ENCODE measurements at places on chromosomes 3 and 15.

- no peak for DNase-seq
Measured at GRCh38 chr3:111700054-111700453, 104.9 kb upstream of the ZBED2 start.

DNA sequence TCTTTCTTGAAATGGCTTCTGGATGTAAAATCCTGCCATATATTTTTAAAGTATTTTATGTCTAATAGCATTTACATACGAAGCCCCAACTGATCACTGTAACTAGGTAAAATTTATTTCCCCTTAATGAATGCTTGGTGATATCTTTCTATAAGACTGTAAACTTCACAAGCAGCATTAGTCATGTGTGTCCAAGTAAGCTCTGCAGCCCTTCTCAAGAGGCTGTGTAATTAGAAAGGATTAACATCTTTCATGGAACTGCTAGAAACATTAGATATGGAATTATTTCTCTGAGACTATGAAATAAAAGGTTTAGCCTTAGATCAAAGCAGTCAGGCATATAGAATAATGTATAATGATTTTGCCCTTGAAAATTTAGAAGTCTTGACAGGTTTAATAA lies 143.3 kb downstream of the EPHA3 start:
- DNase-seq, result no peak

GRCh38 chr3:188542196-188542595 lies 388.2 kb downstream of the LPP start:
- no peak for DNase-seq

DNA sequence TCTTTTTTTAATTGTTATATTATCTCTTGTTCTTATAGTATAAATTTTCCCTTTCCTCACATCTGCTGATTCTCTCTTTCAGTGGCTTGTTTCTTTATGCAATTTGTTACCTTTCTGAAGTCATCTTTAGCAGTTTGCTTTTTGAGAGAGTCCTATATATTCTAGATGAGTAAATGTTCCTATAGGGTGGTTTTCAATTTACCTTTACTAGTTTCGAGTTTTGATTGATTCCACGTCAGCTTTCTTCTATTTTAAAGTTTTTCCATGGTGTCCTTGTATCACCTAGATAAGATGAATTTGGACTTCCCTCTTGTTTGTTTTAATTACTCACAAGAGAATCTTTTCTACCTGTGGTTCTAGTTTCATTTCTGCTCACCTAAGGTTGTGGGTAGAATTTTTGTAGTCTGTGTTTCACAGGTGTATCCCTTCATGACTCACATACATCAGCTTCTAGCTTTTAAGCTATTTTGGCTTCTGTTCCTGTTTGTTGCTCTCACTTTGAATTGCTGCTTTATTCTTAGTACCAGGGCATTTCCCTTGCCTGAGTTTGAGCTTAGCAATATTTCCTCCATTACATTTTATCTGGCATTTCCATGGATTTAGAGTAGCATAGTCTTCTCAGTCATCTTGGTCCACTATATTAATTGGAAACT lies 6.4 kb downstream of the TEX9 start:
- no peak for DNase-seq

- no peak for DNase-seq
Measured at GRCh38 chr3:56484122-56484521, 15.9 kb upstream of the ERC2 start.

- no peak for DNase-seq
Measured at GRCh38 chr15:84611631-84612030, 10.8 kb downstream of the ZSCAN2 start.

- no peak for DNase-seq
Measured at GRCh38 chr3:162721736-162722135, 1225.1 kb downstream of the OTOL1 start.

- no peak for DNase-seq
Measured at GRCh38 chr15:49847423-49848281, 226.8 kb downstream of the DTWD1 start.

GRCh38 chr3:18868911-18869689 lies 279.2 kb upstream of the KCNH8 start:
- no peak for DNase-seq

DNA sequence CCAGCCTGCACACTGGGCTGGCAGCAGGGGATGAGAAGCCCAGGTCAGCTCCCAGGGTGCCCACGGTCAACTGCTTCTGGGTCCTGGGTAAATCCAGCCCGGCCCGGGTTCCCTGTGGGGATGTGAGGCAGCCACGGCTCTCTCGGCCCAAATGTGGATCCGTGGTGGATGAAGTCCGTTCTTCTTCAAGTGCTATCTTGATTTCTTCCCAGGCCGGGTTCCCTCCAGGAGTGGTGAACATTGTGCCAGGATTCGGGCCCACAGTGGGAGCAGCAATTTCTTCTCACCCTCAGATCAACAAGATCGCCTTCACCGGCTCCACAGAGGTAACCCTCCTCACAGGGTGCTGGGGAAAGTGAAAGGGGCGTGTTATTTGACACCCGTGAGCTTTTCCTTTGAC lies 16.1 kb downstream of the ALDH1A3 start:
- no peak for DNase-seq

GRCh38 chr3:169657351-169658124 lies 6.0 kb downstream of the MECOM start:
- DNase-seq, result peak; percentile 85

GRCh38 chr3:65210026-65210814 lies 522.4 kb upstream of the ADAMTS9 start:
- DNase-seq, result no peak

GRCh38 chr15:80464951-80465625 lies 60.9 kb downstream of the ARNT2 start:
- DNase-seq, result peak; percentile 37

DNA sequence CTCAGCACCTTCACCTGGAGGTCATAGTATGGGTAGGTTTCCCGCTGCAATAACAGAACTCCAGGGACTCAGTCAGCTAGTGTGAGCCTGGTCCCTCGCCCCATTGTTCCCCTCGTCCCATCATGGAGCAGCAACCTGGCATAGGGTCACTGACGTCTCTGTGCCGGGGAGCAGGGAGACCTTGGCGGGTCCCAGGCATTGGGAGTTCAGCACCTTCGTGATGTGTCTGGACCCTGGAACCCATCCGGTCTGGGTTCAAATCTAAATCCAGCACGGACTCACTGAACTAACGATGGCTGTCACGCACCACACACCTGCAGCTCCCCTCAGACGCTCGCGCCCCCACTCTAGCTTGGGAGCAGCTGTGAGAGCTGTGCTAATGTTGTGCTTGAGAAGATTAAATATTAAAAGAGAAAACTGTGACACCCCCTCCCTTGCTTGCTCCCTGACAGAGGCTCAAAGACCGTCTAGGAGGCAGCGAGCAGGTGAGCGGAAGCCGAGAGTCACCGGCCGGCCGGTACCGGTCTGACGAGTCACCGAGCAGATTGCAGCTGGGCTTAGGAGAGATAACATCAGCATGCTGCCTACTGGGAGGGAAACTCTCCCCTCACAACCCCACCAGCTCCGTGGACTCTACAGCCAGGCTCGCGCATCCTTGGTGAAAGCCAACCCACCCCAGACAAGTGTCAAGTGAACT lies 742 bp downstream of the PLA2G4F start:
- DNase-seq, result no peak

- no peak for DNase-seq
Measured at GRCh38 chr3:148866261-148866660, 1.2 kb downstream of the CPA3 start.

- no peak for DNase-seq
Measured at GRCh38 chr15:26698555-26698954, 74.3 kb downstream of the GABRB3 start.

DNA sequence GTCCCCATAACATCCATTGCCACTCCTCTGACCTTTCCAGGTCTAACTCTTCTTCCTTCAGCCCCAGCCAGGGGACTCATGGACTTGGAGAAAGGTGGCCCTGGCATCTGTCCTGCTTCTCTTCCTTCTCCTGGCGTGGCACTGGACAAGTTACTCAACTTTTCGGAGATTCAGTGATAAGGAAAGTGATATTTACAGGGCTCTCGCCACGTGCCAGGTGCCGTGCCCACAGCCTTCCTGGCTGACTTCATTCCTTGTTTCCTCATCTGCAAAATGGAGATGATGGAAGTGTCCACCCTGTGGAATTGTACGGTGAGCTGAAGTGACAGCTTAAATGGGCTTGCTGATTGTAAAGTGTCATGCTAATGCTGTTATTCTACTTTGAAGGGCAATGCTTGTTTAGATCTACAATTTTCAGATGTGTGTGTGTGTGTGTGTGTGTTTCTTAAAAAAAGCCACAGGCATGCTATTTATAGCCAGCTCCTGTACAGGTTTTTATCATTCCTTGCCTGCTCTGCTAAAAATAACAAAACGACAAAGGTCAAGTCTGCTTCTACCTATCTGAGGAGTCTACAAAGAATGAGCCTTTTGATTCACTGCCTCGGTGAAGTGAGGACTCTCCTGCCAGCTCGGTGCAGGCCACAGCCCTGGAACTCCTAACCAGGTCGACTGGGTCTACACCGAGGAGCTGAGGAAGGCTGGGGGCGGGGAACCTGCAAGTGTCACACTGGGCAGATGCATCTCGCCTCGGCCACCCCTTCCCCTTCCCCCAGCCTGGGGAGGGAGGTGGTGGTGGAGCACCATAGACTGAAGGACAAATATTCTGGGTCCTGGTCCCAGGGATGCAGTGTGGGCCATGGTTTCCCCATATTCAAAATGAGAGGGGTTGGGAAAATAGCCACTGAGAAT lies 11.4 kb upstream of the ATP2B2 start:
- no peak for DNase-seq

- DNase-seq, result no peak
Measured at GRCh38 chr3:177711637-177712036, 514.4 kb upstream of the TBL1XR1 start.

GRCh38 chr3:47225310-47225906 lies 57.2 kb downstream of the KIF9 start:
- no peak for DNase-seq

GRCh38 chr15:98903377-98904018 lies 104.1 kb downstream of the PGPEP1L start:
- no peak for DNase-seq

DNA sequence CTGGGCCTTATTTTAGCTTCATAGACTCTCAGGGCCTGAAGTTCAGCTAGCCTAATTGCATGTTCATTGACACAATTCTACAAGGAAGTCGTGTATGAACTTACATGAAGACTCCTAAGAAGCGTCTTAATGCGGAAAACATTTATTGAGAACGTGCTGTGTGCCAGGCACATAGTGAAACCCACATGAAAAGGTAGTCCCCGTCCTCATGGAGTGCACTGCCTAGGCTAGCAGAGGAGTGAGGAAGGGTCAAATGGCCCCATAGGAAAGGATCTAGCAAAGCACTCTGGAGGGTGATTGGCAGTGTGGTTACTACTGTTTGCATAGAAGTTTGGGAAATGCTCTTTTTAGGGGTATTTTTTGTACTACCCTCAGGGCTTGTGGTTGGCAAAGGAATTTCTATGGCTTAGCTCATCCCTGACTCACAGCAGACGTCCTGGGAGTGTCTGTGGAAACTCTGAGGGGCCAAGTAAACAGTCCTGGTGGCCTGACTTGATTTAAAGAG lies 854 bp upstream of the NPTN start:
- DNase-seq, result no peak

GRCh38 chr3:178498871-178499270 lies 37.4 kb upstream of the KCNMB2 start:
- no peak for DNase-seq

DNA sequence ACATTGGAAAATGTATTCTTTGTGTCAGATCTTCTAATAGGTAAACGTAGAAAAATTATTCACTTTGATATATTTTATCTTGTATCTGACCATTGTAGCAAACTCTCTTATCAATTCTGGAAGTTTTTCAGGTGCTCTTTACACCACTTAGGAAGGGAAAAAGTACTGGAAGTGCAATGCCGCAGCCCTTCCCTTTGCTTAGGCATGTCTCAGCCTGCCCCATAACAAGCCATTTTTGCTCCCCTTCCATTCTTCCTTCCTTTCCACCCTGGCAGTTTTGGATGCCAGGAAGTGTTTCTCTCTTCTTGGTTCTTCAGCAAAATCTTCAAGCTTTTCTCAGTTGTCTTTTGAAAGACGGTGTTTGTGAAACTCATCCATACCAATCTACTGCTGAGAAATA lies 34.9 kb upstream of the SLC9A9 start:
- DNase-seq, result no peak

GRCh38 chr3:180036092-180036670 lies 556 bp downstream of the PEX5L start:
- peak; percentile 49 for DNase-seq

GRCh38 chr15:33608714-33609113 lies 297.9 kb downstream of the RYR3 start:
- DNase-seq, result no peak

DNA sequence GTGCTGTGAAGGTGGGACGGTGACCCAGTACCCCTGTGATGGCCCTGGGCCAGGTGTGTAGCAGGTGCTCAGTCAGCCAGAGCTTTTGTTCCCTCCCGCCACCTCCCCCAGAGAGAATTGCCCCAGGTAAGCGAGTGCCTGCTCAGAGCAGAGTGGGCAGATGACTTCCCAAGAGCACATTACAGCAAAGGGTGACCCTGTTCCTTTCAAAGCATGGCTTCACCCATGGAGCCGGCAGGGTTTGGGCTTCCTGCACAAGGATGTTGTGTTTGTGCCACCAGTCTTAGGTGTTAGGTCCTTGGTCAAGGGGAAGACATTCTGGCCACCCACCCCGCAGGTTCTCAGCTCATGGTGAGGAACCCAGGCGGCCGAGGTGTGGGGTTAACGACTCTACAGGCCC lies 30.7 kb downstream of the SLC6A6 start:
- no peak for DNase-seq

DNA sequence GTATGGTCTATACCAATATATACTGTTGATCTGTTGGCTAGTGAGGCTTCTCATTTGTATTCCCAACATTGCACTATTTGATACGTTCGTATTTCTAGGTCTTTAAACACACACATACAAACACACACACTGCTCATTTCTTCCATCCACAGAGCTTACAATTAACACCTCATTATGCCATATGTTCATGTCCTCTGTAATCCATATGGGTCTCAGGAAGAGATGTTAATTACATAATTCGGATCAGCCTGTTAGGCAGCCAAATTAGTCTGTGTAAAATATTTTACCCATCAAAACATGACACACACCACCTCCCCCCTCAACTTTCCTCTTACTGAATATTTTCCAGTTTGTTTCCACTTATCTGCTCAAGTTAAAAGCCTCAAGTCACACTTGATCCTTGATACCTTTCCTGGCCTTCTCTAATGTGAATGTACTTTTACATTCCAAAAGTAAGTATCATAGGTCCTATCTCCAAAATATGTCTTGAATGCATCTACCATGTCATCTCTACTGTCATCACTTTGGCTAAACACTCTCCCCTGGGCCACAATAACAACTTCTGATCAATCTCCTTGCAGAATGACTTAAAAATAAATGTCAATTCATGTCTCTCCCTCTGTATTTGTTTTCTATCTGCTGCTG lies 28.2 kb downstream of the EOGT start:
- DNase-seq, result no peak

DNA sequence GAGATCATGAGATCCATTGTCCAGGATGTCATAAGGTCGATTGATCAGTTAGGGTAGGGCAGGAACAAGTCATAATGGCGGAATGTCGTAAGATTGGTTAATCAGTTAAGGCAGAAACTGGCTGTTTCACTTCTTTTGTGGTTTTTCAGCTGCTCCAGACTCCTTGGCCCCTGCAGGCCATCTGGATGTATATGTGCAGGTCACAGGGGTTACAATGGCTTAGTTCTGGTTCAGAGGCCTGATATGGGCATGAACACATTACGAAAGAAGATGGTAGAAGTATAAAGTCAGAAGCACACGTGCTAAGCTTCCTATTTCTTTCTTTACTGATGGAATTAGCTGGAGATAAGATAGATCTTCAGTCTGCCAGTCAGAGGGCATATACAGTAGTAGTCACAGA lies 315.4 kb upstream of the LRRC3B start:
- no peak for DNase-seq
